ENCODE measurements at places on chromosomes 5 and 9.

DNA sequence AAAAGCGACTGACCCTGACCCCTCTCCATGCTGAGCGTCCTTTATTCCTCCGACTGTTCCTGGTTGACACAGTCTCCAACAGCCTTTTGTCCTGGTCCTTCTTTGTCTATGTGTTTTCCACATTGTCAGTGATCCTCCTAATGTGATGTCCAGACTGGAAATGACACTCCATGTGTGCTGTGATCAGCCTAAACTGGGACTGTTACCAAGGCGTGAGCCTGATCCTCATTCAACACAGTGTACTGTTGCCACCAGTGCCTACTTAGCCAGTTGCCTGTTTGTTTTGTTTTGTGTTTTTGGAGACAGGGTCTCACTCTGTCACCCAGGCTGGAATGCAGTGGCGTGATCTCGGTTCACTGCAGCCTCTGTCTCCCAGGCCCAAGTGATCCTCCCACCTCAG is 192.1 kb downstream of the GOLPH3 start:
- no peak for DNase-seq

DNA sequence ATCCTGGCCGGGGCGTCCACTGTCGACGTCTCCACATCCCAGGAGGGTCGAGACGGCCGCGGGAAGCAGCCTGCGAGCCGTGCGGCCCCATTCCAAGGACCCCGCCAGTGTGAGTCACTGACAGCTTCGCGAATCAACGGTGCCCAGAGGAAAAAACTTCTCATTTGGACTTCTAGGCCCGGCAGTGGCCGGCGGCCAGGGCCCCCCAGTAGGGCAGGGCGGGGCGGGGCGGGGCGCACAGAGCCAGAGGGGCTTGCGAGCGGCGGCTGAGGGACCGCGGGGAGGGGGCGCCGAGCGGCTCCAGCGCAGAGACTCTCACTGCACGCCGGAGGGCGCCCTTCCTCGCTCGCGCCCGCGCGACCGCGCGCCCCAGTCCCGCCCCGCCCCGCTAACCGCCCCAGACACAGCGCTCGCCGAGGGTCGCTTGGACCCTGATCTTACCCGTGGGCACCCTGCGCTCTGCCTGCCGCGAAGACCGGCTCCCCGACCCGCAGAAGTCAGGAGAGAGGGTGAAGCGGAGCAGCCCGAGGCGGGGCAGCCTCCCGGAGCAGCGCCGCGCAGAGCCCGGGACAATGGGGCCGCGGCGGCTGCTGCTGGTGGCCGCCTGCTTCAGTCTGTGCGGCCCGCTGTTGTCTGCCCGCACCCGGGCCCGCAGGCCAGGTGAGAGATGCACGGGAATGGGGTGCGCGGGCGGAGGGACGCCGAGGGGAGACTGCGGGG is at the start of gene F2R:
F2R (plus strand) TSS at position 391 of the 720 bp plus-strand sequence; CDS start at position 573, 182 bp downstream.
- DNase-seq, result peak; percentile 36

- no peak for DNase-seq
Measured at GRCh38 chr9:115717298-115717697, 436.3 kb upstream of the PAPPA start.

DNA sequence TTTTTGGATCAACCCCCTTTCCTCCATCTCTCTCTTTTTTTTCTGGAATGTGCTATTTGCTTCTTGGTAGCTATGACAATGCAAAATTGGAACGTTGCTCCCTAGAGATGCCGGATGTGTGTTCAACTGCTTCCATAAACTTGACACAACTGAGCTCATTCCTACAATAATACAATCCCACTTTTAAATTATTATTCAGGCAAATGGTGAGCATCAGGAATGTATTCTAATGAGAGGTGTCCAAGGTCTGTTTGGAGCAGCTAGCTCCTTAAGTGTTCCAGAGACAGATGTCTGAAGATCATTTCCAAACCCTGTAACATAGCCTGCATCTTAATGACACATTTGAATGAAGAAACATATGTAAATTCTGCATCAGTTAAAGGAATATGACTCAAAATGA is 518.4 kb downstream of the TAF11L14 start:
- DNase-seq, result no peak

GRCh38 chr9:71210326-71210725 is 88.9 kb upstream of the TRPM3 start:
- no peak for DNase-seq

GRCh38 chr9:35683323-35683722 is 6.4 kb downstream of the TPM2 start:
- DNase-seq, result no peak

DNA sequence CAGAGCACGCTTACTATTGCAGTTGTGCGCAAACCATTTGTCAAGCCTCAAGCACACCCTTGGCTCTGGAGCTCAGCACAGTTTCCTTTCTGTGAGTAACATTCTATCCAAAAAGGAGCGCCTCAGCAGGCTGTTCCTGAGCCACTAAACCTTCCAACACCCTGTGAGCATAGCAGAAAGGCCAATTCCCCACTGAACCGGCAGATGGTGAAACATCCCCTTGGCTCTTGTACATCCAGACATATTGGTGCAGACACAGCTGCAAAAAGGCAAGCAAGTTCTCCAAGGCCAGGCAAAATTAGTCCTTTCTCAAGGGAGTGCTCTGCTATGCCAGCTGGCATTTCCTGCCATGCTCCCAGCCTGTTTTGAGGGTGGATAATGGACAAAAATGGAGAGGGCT is 44.1 kb upstream of the CEMIP2 start:
- DNase-seq, result no peak

- no peak for DNase-seq
Measured at GRCh38 chr5:21701317-21701716, 1151.8 kb downstream of the CDH12 start.

- DNase-seq, result no peak
Measured at GRCh38 chr9:19239955-19240354, 9.5 kb downstream of the DENND4C start.

GRCh38 chr9:131670247-131671132 is 69.4 kb downstream of the RAPGEF1 start:
- DNase-seq, result no peak

DNA sequence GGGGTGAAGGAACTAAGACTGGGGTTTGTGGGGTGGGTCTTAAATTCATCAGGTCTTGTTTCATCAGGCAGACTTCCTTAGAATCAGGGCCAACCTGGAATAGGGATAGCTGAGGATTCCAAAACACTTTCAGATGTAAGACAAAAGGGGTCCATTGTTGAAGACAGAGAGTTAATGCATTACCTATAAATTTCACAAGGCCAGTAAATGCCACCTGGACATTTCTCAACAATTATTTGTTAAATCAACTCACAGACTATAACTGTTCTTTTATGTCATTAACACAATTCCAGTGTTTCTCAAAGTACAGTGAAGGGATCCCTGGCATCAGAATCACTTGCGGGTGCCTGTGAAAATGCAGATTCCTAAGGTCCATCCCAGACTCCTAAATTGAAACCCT is 2.8 kb downstream of the MARCHF3 start:
- DNase-seq, result no peak

DNA sequence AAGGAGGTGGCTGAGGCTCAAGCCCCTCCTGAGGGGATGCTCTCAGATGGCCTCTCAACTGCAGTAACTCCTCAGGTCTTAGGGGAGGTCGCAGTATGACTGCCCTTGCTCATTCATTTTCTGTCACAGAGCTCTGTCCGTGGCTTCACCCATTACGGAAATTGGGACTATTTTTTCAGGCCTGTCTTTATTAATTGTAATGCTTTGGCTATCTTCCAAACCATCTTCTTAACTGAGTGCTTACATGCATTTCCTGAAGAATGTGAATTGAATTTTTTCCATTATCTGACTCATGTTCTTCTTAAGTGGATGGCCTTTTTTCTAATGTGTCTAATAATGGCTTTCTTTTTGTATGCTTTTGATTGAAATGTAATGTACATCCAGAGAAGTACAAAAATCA is 36.4 kb upstream of the SV2C start:
- DNase-seq, result no peak

DNA sequence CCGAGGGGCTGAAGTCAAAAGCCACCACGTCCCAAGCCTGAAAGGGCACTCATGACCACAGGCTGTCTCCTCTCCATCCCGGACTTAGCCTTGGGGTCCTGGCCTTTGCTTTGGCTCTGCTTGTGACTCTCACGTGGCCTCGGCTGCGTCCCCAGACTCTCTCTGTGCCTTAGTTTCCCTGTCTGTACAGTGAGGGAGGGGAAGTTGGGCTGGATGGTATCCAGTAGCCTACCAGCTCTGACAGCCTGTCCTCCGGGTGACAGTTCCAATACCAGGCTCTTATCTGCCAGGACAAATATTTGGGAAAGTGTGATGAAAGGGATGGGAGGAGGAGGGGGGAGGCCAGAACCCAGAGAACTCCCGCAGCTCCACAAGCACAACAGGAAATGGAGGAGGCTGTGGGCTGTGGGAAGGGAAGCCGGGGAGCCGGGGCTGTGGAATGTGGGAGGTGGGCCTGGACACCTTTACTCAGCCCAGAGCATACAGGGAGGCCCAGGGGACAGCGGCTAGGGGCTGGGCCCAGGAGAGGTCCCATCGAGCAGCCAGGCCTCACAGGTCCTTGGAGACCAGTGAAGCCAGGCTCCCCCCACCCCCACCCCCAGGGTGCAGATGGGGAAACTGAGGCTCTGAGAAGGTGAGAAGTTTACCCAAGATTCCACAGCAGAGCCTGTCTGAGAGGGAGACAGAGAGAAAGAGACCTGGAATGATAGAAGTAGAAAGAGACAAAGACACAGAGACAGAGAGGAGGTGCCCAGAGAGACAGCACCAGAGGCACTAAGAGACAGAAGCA is 18.3 kb downstream of the PDGFRB start:
- DNase-seq, result no peak

- no peak for DNase-seq
Measured at GRCh38 chr5:33328818-33329217, 111.9 kb upstream of the TARS1 start.

GRCh38 chr9:94613003-94613402 is 19.4 kb upstream of the FBP2 start:
- DNase-seq, result no peak

GRCh38 chr5:82793808-82794419 is 283.3 kb downstream of the TMEM167A start:
- peak; percentile 50 for DNase-seq

DNA sequence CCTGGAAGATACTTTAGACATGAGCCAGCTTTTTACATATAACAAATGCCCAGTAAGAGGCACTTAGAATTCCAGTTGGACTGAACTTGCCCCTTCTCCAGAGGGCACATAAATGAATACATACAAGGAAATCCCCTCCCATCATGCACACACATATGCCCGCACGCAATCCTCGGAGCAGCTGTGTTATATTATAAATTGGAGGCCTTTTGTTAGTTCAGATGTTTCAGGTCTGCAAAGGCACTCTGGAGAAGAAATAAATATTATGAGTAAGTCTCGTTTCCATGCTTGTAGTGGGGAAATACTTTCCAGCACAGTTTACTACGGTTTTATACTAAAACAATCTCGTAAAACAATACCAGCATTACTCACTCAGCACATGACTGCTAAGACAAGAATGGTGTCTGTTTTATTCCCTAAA is 17.6 kb upstream of the MUSK start:
- DNase-seq, result no peak

Measured in activated CD4-positive, alpha-beta T cell treated with anti-CD3 and anti-CD28 coated beads for 4 hours (primary cell).